ENCODE measurements at places on chromosomes 16 and 17.

GRCh38 chr17:74270333-74270732 lies 3.7 kb upstream of the DNAI2 start:
- no peak for DNase-seq

DNA sequence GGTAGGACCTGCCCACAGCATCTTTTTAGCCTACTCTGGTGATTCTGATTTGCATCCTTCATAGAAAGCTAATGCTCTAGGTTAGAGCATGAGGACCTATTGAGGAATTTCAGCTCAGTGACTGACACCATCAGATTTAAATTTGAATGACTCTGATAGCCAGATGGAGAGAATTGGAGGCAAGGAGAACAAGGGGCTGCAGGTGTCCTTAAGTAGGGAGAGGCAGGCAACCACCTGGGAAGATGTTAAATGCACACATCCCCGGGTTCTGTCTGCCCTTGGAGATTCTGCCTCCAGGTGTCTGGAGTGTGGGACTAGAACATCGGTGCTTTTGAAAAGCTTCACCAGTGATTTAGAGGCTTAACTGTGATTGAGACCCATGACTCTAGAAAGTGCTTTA lies 221.8 kb downstream of the SPECC1 start:
- no peak for DNase-seq

DNA sequence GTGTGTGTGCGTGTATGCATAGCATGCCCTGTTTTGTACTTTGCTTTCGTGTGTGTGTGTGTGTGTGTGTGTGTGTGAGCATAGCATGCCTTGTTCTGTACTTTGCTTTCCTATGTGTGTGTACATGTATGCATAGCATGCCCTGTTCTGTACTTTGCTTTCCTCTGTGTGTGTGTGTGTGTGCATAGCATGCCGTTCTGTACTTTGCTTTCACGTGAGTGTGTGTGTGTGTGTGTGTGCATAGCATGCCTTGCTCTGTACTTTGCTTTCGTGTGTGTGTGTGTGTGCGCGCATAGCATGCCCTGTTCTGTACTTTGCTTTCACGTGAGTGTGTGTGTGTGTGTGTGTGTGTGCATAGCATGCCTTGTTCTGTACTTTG lies 27.4 kb downstream of the DRC3 start:
- DNase-seq = no peak

- DNase-seq = peak; percentile 73
These were observed 236.8 kb downstream of the MSI2 start for GRCh38 chr17:57493171-57493570.

DNA sequence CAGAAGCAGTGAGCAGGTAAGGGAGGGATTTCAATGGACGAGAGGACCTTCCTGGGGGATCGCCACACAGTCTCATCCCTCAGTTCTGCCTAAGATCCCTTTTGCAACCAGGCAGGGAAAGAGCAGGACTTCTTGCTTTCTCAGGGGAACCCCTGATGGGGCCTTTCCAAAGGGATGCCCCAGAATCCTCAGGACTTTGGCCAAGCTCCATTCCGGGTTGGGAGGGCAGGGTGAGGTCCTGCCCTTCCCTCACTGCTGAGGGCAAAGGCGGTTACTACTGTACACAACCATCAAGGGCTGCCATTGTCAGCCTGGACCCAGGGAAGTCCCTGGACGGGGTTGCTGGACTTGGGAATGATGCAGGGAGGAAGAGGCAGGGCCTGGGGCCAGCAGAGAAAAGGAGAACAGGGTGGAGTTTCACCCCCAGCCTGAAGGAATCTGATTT lies 9.7 kb downstream of the PRR29 start:
- no peak for DNase-seq

DNA sequence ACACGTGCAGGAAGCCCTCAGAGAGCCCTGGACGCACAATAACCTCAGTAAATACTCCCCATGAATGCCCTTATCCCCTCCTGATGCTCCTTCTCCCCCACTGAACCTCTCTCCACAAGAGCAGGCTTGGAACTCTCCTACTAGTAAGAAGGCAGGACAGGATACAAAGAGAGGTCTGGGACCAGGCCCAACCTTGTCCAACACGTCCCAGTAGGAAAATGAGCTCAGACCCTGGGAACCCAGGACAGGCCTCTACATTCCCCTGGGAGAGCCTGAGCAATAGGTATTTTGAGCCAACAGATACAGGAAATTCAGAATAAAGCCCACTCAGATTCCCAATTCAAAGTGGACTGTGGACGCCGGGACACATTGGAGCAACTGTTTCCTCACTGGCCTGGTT lies 19.2 kb downstream of the ZNF423 start:
- DNase-seq = no peak

- no peak for DNase-seq
These were observed 131.0 kb upstream of the NUDT7 start for GRCh38 chr16:77591347-77591746.

DNA sequence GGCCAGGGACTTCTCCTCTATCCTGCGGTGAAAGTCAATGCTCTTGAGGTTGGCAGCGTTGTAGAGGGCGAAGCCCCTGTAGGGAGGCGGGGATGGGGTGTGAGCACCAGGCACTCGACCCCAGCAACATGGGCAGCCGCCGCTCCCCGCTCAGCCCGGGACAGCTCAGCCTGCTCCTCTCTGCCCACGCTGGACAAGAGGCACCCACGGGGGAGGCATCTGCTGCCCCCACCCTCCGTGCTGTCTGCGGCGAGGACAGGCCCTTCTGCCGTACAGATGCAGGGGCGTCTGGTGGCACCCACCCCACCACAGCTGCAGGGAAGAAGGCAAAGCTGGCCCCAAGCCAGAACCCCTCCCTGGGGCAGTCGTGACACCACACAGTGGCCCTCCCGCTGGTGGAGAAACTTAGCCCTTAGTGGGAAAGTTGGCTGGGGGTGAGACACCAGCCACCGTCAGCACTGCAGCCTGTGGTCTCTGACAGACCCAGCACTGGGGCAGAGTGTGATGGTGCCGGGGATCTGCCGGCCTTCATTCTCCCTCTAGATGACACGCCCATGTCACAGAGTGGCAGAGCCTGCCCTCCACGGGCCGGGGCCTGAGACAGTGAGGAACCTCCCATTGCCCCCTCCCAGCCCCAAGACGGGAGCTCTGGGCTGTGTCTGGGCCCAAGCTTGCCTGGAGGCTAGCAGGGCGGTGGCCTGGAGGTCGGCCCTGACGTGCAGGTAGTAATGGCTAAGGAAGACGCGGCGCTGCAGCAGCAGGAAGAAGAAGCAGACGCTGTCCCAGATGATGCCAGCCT lies 19.5 kb downstream of the CTU2 start:
- no peak for DNase-seq

DNA sequence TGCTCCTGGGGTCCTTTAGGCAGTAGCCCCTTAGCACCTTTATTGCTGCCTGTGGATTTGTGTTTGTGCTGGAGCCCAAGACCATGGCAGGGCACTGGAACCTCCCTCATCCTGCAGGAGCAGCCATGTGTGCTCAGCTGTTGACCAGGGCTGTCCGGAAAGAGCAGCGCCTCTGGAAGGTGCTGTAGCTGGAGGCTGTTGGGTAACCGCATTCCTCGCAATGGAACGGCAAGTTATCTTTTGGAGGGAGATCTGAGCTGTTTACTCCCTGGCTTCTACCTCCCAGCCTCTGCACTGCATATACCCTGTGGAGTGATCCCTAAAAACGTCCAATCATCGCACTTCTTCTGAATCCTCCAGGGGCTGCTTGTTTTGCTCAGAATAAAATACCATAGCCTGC lies 291.0 kb downstream of the SNX29 start:
- no peak for DNase-seq

- DNase-seq = no peak
These were observed 740 bp downstream of the NFATC2IP start for GRCh38 chr16:28951410-28951943.

DNA sequence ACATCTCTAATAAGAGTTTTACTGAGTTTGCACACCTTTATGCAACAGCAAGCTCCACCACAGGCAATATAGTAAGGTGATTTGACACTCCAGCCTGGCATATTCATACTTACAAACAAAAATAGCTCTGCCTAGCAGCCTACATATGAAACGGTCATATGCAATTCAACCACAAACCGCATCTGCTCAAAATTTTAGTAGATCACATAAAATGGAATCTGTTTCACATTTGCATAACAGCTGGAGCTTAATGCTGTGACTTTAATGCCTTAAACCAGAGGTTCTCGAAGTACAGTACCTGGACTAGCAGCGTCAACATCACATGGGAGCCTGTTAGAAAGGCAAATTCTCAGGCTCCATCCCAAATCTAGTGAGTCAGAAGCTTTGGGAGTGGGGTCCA lies 578.4 kb downstream of the CDH11 start:
- DNase-seq = no peak

GRCh38 chr17:3710951-3711383 lies 12.7 kb upstream of the HASPIN start:
- DNase-seq = peak; percentile 94

- DNase-seq = no peak
These were observed 253.3 kb downstream of the MAF start for GRCh38 chr16:79347277-79347676.

- DNase-seq = no peak
These were observed 49.6 kb downstream of the COX10 start for GRCh38 chr17:14118951-14119350.

- no peak for DNase-seq
These were observed 46.2 kb upstream of the RBFOX3 start for GRCh38 chr17:79657036-79657435.

GRCh38 chr16:49608779-49609178 lies 235.2 kb downstream of the C16orf78 start:
- DNase-seq = no peak

DNA sequence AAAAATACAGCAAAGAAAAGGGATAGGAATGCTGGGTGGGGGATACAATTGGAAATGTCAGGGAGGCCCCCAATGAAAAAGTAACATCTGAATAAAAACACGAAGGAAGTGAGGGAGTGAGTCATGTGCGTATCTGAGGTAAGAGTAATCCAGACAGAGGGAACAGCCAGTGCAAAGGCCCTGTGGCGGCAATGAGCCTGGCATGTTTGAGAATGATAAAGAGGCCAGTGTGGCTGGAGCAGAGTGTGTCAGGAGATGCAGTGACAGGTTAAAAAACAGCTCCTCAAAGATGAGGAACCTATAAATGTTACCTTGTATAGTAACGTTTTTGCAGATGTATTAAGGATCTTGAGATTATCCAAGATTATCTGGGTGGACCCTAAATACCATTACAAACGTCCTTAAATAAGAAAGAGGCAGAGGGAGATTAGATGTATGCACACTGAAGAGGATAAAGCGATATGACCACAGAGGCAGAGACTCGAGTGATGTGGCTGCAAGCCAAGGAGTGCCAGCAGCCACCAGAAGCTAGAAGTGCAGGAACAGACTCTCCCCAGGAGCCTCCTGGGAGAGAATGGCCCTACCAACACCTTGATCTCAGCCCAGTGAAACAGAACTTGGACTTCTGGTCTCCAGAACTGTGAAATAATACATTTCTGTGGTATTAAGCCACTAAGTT lies 17.8 kb upstream of the SLC35B1 start:
- no peak for DNase-seq

DNA sequence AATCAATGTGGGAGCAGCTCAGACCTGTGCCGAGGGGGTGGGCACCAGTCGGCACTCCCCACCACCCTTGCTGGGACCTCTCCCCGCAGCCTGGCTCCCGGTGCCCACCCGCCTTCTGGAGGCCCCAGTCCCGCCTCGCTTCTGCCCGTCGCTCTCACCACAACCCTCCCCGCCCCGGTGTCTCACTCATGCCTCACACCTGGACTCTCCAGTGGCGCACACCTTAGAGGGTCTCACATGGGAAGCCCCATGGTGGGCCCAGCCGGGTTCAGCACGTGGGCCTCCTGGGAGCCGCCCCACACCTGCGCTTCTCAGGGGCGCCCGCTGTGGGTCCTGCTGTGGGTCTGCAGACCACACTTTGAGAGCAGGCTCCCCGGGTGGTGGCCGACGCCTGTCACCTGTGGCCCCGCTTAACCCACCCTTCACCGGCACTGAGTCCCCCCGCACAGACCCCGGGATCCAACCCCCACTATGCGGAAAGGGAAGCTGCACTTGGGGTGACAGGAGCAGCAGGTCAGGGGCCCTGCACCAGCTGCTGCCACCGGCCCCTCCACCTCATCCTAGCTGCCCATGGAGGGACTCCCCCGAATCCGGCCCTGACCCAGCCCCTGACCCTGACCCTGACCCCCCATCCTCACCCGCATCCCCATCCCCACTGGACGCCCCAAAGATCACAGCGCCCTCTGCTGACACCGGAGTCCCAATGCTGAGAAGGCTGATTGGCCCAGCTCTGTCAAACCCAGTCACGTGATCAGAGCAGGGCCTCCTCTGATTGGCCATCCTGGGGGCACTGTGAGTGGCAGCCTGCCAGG lies 27.4 kb upstream of the SLC38A10 start:
- peak; percentile 12 for DNase-seq

DNA sequence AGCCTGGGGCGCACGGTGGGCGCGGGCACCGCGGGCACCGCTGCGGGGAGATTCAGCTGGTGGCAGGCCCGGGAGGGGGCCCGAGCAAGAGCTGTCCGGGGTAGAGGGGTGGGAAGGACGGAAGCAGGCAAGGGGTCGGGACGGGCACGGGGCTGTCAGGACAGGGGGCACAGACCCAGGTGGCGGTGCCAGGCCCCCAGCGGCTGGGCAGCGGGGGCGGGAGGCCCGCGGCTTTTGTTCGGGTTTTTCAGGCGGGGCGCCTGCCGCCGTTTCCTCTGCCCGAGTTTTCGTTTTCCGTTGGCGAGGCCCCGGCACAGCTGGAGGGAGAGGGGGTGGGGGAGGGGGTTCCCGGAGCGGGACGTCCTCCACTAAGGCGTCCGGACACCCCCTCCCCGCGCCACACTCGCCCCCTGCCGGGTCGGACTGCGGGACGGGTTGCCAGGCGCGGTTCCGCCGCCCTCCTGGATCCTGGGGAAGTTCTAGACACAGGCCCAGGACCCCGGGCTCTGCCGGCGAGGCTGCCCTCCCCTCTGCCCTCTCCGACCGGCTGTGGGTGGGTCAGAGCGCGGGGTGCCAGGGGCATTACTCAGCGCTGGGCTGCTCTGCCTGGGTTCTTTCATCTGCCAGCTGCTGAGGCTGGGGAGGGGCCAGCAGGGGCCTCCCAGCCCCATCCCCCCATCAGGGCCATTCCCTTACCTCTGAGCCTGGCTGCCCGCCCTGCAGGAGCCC lies 543 bp downstream of the ARHGAP23 start:
- DNase-seq = no peak

GRCh38 chr16:68093816-68094613 lies 8.8 kb downstream of the NFATC3 start:
- DNase-seq = peak; percentile 68

GRCh38 chr17:34248511-34249024 lies 6.5 kb upstream of the CCL2 start:
- peak; percentile 69 for DNase-seq

- DNase-seq = no peak
These were observed 25.0 kb downstream of the USP10 start for GRCh38 chr16:84724606-84725309.

DNA sequence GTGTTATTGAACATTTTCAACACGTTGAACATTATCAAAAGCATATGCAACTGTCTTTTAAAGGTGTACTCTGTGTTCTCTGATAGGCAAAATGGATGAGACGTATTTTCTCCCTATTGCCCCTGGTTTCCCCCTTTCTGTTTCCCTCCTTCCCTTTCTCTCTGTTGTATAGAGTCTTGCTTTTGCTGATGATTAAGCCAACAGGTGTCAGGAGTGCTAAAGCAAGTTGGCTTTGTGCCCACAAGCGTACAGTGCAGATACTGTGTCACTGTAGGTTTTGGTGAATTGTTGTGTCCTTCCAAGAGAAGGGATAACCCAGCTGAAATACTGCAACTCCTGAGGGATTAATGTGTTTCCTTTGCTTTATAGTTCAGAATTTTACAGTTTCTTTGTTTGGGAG lies 74.4 kb downstream of the COX10 start:
- no peak for DNase-seq
